Upper lobe of left lung (tissue), 6 donors: ENCODE measurements at places on chromosomes 11 and 22.

DNA sequence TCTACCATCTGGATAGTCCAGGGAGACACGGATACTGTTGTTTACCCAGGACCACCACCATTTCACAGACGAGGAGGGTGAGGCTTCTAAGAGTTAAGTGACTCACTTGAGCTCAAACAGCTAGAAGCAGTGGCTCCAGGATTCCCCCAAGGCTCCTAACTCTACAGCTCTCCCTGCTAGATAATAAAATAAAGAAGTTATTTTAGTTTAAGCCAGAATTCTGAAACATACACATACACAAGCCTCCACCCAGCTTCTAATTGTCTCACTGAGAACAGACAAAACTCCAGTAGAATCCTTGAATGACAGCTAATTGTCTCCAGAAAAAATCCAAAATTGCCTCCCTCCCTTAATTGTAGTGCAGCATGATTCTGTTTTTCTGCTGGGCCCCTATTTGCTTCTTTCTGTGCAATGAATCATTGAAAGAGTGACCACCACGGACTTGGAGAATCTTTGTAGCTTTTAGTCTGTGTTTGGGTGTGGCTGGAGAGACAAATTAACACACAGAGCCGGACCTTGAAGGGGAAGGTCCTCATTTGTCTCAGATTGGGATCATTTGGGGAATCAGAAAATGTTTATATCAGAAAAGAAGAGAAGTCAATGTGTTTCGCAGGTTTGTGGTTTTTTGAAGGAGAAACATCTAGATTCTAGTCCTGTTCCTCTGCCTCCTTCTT is 64.9 kb downstream of the COMMD9 start:
- no peak for DNase-seq

DNA sequence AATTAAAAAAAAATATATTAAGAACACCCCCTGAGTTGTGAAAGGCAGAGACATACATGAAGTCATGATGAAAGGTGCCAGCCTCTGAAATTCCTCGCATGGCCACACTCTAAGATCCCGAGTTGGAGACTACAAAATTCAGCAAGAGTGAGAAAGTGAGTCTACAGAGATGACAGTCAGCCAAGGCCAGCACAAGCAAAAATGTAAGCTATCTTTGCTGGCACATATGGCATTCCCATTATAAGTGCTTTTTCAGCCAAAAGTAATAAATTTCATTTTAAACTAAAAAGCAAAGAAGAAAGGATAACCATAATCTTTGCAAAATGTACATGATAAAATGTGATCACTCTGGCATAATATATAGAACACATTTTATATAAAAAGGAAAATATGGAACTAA is 40.6 kb downstream of the FANCF start:
- DNase-seq, result no peak

GRCh38 chr22:49760280-49760629 is 67.4 kb downstream of the BRD1 start:
- peak; percentile 15 for DNase-seq

DNA sequence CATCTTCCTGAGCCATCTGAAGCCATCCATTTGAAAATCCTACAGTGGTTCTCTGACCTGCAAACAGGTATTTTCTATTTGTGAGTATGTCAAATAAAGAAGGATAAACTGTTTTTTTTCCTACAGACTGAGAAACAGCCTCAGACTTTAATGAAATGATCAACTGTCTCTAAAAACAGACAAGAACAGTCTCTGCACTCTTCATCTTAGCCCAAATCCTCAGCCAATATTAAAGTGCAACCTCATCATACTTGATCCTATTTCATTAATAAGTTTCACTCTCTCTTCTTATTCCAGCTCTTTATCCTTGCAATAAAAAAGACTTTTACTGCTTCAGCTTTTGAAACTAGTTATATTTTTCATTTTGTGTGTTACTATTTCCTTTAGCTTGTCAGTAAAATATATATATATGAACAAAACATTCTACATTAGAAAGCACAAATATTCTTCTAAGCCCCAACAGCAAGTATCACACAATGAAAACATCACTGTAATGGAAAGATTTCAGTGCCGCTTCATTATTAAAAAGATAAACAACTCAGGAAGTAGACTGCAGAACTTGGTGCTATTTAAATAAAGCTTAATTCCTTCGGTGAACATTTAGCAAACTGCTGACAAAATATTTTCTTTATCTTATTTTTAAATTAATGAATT is 45.5 kb upstream of the FAT3 start:
- DNase-seq, result no peak

- peak; percentile 28 for DNase-seq
These were observed 762 bp upstream of the CCDC134 start for GRCh38 chr22:41799486-41800347.

- DNase-seq, result no peak
These were observed 160.9 kb upstream of the SYT13 start for GRCh38 chr11:45446998-45447397.

GRCh38 chr22:20972933-20973577 is 6.0 kb downstream of the AIFM3 start:
- no peak for DNase-seq
